GM23338 (cell line): ENCODE measurements at places on chromosomes 16 and 17.
A peak's percentile ranks its signal among the peaks of the same experiment; 100 is the strongest.

DNA sequence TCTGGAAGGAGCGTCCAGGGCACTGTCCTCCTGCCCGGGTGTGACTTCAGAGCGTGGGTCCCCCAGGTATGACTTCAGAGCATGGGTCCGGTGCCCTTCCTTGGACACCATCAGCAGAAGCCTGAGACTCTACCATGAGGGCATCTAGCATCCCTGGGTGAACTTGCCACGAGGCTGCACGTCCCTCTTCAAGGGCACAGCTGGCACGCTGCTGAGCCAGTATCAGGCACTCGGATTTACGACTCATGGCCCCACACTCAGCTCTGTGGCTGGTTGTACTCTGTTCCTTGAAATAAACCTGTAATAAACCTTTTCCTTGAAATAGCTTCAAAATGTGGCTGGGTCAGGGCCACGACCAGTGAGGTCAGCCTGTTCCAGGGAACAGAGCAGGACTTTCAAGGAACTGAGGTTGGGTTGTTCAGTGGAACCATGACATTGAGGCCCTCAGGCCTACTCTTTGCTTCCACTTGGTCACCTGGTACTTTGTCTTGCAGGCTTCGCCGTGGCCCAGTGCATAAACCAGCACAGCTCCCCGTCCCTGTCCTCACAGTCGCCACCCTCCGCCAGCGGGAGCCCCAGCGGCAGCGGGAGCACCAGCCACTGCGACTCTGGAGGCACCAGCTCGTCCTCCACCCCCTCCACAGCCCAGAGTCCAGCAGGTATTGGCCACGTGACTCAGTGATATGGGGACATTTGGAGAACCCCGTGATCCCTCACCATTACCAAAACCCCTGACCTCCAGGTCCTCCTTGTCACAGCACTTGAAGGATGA is 89.9 kb downstream of the SOCS1 start:
- no peak for DNase-seq

- no peak for DNase-seq
Observed at GRCh38 chr17:44546671-44547606, 10.3 kb upstream of the FZD2 start.

- peak; percentile 69 for DNase-seq
Observed at GRCh38 chr17:3963237-3964201, 718 bp downstream of the ATP2A3 start.

GRCh38 chr17:68777243-68777855 is 176.2 kb upstream of the FAM20A start:
- peak; percentile 74 for DNase-seq

GRCh38 chr16:86044241-86044671 is 145.3 kb downstream of the IRF8 start:
- DNase-seq = peak; percentile 92

GRCh38 chr17:78672005-78672404 is 94.8 kb upstream of the DNAH17 start:
- DNase-seq = no peak

DNA sequence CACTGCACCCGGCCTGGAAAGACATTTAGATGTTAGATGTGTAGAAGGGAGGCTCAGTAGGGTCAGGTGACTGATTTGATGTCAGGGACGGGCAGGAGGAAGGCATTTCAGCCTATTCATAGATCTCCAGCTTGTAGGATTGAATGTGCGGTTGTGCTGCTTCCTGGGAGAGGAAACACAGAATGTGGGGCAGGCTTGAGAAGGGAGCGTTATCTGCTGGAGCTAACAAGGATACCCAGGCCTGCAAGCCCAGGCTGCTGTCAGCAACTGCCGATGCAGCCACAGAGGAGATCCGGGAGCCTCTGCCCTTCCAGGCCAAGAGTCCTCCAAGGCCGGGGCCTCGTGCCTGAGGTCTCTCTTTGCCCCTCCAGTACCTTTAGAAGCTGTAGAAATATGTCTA is 205.6 kb downstream of the SPECC1 start:
- no peak for DNase-seq

- DNase-seq = peak; percentile 57
Observed at GRCh38 chr17:83050651-83051395, 28.6 kb upstream of the METRNL start.

- peak; percentile 25 for DNase-seq
Observed at GRCh38 chr16:12613131-12613991, 190.3 kb downstream of the CPPED1 start.
